Amygdala (tissue), 56 donors: ENCODE measurements at places on chromosomes 2 and 18.

GRCh38 chr18:4549164-4549872, 94.2 kb upstream of the DLGAP1 start:
- no peak for DNase-seq

DNA sequence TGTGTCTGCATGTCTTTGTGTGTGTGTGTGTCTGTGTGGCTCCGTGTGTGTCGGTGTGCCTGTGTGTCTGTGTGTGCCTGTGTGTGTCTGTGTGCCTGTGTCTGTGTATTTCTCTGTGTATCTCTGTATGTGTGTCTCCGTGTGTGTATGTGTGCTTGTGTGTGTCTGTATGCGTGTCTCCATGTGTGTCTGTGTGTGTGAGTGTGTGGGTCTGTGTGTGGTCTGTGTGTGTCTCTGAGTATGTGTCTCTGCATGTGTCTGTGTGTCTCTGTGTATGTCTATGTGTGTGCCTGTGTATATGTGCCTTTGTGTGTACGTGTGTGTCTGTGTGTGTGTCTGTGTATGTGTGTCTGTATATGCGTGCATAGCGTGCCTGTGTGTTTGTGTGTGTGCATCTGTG, 45.2 kb downstream of the MYCN start:
- DNase-seq, result no peak

DNA sequence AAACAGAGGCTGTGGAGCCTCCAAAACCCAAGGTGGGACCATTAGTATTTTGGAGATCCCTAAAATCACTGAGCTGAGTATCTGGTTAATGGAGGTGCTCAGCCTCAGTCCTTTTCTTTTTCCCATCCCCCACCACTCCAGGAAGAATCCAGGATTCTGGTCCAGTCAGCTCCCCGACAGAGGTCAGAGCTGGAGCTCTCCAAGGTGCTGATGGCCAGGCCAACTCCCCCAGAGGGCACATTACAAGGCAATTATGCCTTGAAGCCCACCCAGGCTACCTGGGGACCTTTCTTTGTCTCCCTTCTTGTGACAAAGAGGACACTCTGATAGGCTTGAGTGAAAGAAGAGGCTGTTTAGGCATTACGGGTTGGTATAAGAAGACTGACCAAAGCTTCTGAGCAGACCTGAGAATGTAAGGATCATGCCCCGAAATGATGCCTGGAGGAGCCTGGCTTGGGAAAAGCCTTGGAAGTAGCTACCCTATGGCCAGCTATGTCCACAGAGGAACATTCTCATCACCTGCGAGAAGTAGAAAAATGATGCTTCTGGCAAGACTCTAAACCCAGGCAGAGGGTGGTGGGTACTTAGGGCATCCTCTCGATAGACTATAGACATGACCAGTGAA, 102.5 kb upstream of the LDAH start:
- no peak for DNase-seq

GRCh38 chr2:170052151-170052550, 125.8 kb upstream of the MYO3B start:
- no peak for DNase-seq

DNA sequence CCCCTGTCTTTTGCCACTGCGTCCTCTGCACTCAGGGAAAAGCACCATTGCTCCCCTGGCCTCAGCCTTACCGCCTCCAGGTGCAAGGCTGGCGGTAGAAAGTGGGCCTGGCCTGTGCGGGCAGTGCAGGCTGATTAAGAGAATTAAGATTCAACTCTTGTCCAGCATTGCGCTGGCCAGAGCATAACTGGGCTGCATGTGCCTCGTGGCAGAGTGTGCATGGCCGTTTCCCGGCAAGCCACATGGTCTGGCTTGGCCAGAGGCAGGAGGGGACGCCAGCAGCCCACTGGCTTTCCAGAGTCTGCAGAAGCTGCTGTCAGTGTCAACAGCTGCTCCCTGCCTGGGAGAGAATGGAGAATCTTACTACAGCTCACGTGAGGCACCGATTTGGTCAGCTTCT, 12.3 kb downstream of the NTSR2 start:
- DNase-seq, result peak; percentile 40

- DNase-seq, result no peak
Observed at GRCh38 chr2:112699984-112700667, 20.7 kb upstream of the NT5DC4 start.

GRCh38 chr2:157152362-157152761, 105.1 kb upstream of the GALNT5 start:
- DNase-seq, result no peak

- no peak for DNase-seq
Observed at GRCh38 chr2:239255218-239255617, 145.6 kb downstream of the HDAC4 start.

- no peak for DNase-seq
Observed at GRCh38 chr18:13136056-13136903, 82.3 kb upstream of the LDLRAD4 start.

GRCh38 chr2:134852518-134852917, 14.1 kb downstream of the ACMSD start:
- DNase-seq, result no peak

DNA sequence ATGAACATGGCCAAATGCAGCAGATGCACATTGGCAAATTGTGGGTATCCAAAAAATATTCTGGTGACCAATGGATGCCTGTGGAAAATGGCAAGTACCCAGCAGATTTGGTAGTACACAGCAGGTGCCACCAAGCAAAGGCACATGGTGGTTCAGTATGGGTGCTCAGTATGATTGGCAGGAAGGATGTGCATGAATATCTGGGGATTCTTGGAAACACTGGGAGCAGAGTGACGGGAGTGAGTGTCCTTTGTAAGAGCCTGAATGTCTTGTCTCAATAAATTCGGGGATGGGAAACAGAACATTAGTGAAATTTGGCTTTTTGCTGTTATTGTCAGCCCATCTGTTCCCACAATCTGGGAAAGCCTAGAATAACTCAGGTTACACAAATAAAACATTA, 36.8 kb upstream of the ACADL start:
- no peak for DNase-seq

DNA sequence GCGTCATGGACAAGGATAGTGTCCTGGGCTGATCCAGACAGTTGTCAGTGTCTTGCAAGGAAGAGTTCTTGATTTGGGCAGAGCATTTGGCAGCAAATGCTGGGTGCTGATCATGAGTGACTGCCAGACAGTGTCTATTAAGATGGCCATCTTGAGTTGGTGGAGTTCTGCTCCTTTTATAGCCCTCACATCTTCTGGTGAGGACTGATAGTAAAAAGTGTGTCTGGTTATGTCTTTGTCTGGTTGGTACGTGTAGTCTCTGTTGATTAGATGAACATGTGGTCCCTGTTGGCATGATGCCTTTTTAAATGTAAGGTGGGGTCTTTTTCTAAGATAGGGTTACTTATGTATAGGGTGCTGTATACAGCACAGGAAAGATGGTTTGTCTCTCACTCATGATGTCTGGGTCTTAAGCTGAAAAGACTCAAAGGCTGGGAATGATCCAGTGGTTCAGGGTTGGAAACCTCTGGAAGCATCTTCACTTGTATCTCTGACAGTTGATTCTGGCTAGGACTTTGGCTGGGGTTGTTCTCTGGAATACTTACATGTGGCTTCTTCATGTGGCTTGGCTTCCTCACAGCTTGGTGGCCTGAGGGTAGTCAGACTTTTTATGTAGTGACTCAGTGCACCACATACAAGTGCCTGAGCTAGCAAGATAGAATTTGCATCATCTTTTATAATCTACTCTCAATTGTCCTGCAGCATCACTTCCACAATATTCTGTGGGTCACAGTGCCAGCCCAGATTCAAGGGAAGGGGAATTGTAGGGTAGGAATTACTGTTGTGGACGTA, 11.8 kb downstream of the MTX2 start:
- DNase-seq, result no peak

GRCh38 chr2:88307817-88308216, 137.7 kb downstream of the THNSL2 start:
- DNase-seq, result no peak

- no peak for DNase-seq
Observed at GRCh38 chr2:218230882-218231281, 13.9 kb downstream of the ARPC2 start.

DNA sequence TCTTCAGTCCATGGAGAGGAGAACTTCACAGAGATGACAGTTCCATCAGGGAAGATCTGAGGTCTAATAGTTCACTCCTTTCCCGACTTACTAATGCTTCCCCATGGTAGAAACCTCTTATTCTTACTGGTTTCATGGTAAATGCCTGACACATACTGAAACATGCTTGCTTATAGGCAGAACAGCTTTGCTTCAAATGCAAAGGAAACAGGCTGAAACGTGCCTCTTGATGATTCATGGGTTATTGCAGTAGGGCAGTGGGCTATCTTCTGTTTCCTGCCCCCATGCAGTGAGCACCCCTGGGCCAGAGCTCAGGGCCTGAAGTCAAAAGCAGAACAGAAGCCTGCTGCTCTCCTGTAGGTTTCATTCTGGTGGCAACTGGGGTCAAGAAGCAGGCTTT, 223.5 kb downstream of the RDH14 start:
- DNase-seq, result no peak

DNA sequence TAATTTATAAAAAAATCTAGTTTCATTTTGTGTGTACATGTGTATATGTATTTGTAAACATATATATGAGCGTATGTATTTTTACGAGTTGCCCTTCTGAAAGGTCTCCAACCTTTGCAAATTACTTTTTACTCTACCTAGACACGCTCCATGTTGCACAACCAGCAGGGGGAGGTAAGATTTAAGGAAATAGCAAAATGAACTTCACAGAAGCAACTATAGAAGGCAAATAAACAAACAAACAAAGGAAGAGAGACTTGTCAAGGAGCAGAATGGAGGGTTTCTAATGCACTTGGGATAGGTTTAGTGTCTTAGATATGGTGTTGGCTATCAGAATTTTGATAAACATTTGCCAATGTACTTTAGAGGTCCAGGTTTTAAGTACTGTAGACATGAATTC, 820.5 kb upstream of the POU3F3 start:
- DNase-seq, result no peak

GRCh38 chr2:70243806-70244584, 4.4 kb downstream of the TIA1 start:
- DNase-seq, result no peak

- DNase-seq, result no peak
Observed at GRCh38 chr18:55477499-55477859, 110.5 kb downstream of the TCF4 start.

DNA sequence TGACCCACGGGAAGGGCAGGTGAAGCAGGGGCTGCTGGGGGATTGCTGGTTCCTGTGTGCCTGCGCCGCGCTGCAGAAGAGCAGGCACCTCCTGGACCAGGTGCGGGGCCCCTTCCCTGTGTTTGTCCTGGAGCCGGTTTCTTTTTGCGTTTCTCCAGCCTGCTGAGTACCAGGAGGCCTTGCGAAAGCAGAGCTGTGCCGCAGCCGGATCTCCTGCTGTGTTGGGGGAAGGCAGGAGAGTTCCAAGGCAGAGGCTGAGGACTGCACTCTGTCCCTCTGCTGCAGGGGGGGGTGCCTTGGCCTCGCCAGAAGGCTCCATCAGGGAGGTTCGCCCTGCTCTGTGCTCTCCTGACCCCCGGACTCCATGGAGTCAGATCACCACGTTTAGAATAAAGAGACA, 2.8 kb downstream of the CAPN10 start:
- DNase-seq, result no peak

- no peak for DNase-seq
Observed at GRCh38 chr2:157875641-157876065, 477 bp downstream of the ACVR1 start.

GRCh38 chr2:35035883-35036282, 1319.7 kb upstream of the CRIM1 start:
- no peak for DNase-seq

DNA sequence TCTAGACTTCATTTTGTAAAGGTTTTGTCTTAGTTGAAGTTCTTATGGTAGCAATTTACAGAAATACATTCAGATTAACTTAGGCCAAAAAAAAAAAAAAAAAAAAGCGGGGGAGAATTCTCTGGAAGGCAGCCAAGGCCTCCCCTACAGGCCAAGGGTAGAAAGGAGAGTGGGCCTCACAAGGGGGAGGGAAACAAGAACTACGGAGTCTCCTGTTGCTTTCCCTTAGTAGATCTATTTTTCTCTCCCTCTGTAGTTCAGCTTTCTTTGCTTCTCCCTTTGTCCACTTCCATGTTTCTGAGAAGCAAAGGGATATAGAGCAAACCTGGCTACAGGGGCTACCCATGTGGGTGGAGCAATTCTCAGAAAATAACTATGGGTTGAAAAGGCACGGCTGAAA, 2.4 kb upstream of the STK11IP start:
- no peak for DNase-seq
